Adrenal gland (tissue), 19 donors: ENCODE measurements at places on chromosomes 16 and 17. TPM values are rescaled to one million over a fixed set of nuclear protein-coding genes. Genes with fewer than 3 reads are reported as not detected.
A peak's percentile ranks its signal among the peaks of the same experiment; 100 is the strongest.

KCNJ18 gene
- total RNA-seq, result not detected

RHBDL1 gene
- total RNA-seq, result 2.3 TPM

DNA sequence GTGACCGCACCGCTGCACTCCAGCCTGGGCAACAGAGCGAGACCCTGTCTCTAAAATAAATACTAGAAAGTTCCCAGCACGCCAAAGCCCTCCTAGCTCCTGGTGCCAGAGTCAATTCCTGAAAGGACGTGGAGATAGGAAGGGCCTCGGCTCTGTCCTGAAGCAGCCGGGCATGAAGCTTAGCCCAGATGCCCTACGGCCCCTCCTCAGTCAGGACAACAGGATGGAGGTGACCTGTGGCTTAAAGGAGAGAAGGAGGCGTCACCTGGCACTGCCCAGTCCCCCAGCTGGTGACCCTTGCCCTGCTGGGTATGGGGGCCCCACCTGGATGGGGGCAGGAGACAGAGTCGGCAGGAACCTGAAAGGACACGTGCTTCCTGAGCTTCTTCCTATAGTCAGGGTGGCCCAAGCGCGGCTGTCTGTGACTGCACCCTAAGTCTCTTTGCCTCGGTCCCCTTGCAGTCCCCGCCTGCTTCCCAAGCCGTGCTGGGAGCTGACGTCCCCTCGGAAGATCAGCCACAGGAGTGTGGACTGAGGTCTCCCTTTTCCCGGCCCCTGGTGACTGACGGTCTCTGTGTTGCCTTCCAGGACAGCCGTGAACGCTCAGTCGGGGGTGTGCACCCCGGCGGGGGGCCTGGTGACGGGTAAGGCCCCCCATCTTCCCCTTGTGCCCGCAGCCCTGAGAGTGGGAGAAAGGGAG is 14.9 kb upstream of the RNF213 start:
- DNase-seq, result no peak

DNA sequence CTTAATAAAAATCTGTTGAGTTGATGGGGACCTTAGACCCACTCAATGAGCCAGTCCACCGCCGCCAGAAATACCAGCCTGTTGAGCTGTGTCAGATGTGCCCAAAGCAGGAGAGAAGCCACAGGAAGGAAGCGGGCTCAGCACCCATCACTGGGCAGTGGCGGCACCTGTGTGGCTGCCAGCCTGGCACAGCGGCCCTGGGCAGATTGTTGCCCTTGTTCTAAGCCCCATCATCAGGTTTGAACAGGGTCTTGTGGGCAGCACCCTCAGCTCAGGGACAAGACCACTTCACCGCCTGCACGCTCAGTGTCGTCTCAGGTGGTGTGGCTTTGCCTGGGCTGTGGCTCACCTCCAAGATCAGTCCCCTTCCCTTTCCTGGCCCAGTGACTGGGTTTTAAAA is 9.3 kb downstream of the ENDOV start:
- no peak for DNase-seq

NPB gene
- 2.5 TPM for total RNA-seq

GRCh38 chr16:68969338-68969737 is 126.0 kb downstream of the TANGO6 start:
- no peak for DNase-seq

DNA sequence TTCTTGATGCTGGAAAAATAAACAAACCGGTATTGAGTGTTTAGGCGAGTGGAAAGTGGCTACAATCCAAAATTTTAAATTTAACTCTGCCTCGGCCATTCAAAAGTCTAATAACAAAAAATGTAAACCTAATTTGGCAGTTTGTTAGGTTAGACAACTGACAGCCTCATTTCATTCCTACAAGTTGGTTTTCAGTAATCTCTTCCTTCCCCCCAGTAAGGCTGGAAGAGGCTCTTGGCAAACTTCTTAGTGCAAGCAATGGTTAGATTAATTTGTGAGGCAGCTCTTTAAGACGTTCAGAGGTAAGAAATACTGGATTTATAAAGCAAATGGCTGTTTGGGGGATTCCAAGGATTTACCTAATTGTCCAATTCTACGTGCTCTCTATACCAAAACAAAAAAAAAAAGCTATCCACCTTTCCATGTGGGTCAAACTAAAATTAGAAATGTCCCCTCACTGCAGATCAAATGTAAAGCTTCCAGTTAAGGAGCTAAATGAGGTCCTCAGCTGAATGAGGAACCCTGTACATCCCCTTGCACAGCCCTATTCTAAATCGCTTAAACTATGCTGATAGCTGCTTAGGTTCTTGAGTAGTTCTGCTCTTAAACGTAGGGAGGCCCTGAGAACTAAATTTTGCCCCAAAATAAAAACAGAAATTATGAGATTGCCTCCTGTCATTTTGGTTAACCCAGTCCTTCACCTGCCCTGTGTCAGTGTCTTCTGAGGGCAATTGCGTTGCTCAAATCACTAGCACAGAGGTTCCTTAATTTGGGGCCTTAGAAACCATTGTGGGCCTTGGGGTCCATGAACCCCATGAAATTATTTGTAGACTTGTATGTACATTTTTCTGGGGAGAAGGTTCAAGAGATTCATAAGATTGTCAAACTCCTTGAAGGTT is 2.9 kb downstream of the HEXIM1 start:
- DNase-seq, result no peak

DNA sequence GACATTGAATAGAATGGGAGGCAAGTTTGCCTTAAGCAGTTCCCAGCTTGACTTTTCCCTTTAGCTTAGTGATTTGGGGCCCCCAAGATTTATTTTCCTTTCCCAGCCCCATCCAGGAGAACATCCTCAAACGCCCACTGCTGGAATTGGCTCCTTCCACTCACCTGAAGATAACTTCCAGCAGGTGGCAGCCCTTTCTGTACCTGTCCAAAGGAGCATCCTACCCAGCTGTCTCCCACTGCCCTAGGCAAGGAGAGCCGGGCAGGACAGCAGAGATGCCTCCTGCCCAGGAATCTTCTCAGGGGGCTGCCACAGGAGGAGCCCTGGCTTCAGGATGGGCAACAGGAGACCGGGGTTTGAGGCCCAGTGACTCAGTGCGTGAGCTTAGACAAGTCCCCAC is 6.4 kb downstream of the CACNG5 start:
- DNase-seq, result peak; percentile 10

GRCh38 chr16:9797306-9797705 is 384.9 kb downstream of the GRIN2A start:
- DNase-seq, result no peak

DNA sequence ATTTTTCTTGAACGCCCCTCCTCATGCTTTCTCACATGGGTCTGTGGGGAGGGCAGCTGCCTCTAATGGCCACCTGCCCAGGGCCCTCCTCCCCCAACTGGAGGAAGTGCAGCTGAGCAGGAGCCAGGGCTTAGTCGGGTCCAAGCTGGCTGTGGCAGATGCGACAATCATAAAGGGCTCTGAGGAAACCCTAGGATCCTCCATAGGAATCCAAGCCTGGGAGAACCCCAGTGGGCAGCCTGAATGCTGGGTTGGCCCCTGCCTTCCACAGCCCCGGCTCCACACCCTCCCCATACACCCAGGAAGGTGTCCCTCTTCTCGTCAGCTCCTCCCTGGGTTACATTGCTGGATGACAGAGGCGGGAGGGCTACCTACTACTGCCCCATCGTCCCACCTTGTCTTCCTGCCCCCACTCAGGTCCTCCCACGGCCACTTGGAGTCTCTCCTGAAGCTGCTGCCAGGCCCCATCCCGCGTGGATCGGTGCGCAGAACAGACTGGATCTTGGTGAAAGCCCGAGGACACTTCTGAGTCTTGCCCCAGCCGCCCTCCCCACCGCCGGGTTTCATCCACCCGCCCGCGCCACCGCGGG is 15.6 kb upstream of the CBFB start:
- no peak for DNase-seq

GRCh38 chr17:58384897-58385296 is 32.4 kb downstream of the RNF43 start:
- DNase-seq, result no peak

GRCh38 chr17:19003543-19004420 is 782 bp downstream of the FAM83G start:
- DNase-seq, result peak; percentile 37

DNA sequence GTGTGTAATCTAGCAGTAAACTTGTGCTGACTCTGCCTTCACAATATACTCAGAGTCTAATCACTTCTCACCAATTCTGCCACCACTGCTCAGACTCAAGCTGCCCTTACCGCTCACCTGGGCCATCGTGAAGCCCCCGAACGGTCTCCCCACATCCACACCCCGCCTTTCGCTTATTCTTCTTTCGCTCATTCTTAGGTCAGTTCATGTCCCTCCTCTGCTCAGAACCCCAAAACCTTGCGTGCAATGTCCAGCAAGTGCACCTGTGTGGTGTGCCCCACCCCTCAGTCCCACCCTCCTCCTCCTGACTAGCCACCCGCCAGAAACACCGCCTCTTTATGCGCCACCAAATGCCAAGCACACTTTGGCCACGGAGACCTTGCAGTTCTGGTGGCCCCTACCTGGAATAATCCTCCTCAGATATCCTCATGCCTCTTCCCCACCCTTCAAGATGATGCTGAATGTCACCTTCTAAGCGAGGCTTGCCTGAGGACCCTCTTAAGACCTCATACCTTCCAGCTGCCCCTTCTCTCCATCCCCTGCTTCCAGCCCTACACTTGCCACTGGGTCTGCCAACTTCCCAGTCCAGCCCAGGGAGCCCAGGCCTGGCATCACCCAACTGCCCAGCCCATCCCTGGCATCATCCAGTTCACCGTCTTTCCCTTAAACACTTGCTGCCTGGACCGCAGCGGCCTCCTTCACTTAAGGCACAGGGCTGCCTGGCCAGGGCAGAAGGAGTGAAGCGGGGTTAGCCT is 34.3 kb upstream of the RBFOX3 start:
- no peak for DNase-seq
